Astrocyte (in vitro differentiated cells and primary cell): ENCODE measurements at places on chromosomes 7 and 10. TPM values are rescaled to one million over a fixed set of nuclear protein-coding genes. Genes with fewer than 3 reads are reported as not detected.

DNA sequence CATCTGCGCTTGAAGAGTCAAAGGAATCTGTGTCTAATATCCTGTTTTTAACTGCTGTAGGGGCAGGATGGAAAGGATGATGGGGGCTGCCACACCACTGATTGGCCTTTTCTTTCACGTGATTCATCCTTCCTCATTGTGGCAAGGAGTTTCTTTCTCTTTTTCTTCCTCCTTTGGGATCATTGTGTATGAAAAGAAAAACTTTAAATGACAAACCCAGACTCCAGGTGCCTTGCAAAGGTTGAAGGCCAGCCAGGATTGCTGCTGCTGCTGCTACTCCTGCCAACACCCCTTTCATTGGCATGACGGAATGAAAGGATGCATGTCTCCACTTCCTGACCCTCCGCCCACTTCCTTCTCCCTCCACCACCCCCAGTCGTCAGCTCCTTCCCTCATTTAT is 6.5 kb upstream of the OIT3 start:
- DNase-seq, result no peak

DNA sequence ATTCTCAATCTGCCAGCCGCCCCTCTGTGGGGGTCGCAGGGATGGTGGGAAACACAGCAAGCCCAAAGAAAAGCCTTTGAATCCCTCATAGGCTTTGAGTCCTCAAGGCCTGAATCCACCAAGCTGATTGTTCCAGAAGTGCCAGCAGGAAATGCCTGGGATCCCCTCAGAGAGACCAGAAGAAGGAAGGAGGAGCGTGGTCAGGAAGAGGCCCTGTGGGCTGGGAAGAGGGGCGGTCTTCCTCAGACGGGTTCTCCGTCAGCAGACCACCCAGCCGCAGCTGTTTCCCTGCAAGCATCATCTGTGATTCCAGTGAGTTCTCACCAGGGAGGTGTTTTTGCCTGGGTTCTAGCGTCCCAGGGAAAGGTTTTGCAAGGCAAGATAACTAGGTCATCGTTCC is 190.0 kb upstream of the KLF6 start:
- no peak for DNase-seq

ZNF804B gene
- not detected in 2 replicates for total RNA-seq

GRCh38 chr7:133829336-133829897 is 297.7 kb upstream of the LRGUK start:
- peak; percentile 80 for DNase-seq

DNA sequence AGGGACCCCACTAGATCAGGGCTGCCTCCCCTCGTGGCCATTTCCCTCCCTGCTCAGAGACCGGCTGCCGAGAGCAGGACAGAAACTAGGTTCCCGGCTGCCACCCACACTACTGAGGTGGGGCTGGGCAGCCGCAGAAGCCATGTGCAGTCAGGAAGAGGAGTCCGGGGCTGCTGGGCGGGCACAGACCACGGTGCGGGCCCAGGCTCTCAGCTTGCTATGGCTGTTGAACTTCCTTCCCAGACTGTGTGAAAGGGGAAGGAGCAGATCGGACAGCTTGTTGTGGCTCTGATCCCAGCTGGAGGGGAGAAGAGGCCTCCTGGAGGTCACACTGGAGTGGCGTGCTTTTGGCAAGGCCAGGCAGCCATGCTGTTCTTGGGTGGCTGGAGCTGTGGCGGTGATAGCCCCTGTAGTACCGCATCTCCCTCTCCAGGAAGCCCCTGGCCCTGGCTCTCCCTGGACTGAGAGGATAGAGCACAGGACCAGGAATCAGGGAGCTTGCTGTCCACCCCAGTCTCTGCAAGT is 56.8 kb downstream of the HK1 start:
- no peak for DNase-seq

- DNase-seq, result no peak
Observed at GRCh38 chr7:84801396-84801795, 385.5 kb downstream of the SEMA3D start.

CROT gene
- total RNA-seq, result 10.6 and 18.8 TPM in 2 replicates

DNA sequence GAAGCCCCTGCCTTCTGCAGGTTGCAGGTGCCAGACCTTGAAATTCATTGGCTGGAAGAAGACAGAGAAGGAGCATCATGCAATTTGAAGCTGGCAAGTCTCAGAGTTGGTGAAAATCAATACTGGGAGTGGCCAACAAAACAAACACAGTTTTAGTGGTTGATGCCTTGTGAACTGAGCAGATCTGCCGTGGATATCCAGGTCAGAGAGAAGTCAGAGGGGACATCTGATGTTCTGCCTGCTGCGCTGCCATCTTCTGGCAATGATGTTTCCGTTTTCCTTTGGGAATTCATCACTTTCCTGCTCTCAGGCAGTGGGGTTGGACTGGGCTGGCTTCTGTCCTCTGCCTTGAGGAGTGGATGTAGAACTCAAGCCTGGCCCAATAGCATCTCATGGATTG is 132.0 kb downstream of the RPS24 start:
- no peak for DNase-seq

DNA sequence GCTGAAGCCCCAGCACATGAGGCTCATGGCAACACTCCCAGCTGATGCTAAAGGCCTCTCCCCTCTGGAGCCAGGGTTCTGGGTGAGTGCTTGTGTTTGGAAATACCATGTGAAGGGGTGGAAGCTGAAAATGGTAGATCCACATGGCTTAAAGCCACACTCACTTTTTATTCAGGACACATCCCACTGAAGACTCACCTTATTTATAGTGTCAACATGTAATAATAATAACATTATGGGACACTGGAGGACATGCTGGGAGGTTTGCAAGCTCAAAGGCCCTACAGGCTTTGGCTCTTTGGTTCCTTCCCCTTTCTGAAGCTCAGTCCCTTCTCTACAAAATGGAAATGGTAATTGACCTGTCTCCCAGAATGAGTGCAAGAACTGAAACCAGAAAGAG is 318.0 kb downstream of the GRID1 start:
- DNase-seq, result no peak

GRCh38 chr7:15489861-15490260 is 72.0 kb downstream of the AGMO start:
- no peak for DNase-seq

DNA sequence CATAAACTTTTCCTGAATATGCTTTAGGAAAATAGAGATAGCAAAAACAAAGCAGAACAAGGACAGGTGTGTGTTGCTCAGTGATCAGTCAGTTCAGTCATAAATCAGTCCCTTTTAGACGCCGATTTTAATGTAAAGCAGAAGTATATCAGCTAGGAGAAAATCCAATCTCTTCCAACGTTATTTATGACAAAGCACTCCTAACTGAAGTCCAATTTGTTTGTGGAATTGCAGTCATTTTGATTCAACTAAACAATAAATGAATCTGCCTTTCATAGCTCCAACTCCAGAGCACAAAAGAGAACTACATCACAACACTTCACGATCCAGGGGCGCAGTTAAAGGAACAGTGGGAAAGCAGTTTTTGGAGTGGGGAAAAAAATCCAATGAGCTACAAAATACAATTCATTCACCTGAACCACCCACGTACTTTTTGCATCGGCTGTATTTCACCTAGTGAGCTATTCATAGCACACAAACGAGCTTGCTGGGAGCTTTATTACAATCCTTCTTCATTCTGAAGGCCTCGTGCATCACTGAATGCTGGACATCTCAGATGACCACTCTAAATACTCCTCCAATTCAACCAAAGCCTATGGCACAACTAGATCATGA is 151.3 kb downstream of the LRRN3 start:
- no peak for DNase-seq

DNA sequence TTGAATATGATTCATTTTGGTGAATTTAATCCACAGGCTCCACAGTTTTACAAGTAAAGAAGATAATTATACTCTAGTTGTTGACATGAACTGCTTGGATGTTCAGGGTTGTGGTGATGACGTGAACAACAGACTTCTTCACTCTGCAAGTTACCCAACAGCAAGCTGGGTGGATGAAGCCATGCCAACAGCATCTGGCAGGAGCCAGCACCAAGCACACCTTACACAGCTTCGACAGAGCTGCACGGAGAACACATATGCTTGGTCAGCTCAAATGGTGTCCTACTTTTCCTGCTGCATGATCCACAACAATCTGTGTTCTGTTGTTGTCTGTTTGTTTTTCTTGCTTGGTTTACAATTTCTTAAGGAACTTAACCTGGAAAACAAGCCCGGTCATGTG is 9.8 kb downstream of the NOD1 start:
- peak; percentile 20 for DNase-seq

DNA sequence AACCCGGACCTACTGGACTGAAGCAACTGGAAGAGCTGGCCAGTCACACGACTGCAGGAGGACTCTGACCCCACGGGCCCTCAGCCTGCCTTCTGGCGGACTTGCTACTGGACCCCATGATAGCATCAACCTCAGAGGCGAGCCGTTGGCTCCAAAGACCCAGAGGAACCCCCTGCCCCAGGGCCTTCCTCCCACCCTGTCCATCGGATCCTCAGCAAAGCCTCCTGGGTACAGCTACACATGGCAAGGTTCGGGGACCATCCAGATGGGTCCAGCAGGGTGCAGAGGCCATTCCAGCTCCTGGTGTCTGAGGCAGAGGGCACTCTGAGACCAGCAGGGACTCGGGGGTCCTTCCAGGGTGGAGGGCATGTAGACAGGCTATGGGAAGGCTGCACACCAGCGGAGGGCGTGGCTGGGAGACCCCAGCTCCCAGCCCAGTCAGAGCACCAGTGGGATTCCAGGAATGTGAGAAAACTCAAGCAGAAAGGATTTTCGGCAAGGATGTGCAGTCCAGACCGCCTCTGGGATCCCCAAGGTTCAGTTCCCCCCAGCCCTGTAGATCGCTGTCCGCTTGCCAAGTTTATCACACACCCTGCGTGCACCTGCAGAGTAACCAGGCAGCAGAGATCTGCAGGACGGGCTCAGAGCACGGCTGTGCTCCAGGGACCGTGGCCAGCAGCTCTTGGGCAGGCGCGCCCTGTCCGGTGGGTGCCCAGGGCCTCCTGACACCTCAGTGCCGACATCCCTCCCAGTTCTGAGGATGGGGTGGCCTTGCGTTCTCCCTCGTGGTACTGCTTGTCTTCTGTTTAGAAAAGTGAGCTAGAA is 89.8 kb upstream of the PPP2R2D start:
- no peak for DNase-seq

- no peak for DNase-seq
Observed at GRCh38 chr7:92944633-92945032, 108.3 kb upstream of the CDK6 start.

COL17A1 gene
- 2.6 and 10.1 TPM in 2 replicates for total RNA-seq

C10orf67 gene
- 0.27 and 0.46 TPM in 2 replicates for total RNA-seq

PRPS1L1 gene
- total RNA-seq, result not detected in 2 replicates

- DNase-seq, result no peak
Observed at GRCh38 chr7:30403477-30403876, 75.1 kb downstream of the NOD1 start.

FBXO24 gene
- 0.17 and 0.52 TPM in 2 replicates for total RNA-seq

WIPF3 gene
- total RNA-seq, result 0.87 and 1.0 TPM in 2 replicates

DNA sequence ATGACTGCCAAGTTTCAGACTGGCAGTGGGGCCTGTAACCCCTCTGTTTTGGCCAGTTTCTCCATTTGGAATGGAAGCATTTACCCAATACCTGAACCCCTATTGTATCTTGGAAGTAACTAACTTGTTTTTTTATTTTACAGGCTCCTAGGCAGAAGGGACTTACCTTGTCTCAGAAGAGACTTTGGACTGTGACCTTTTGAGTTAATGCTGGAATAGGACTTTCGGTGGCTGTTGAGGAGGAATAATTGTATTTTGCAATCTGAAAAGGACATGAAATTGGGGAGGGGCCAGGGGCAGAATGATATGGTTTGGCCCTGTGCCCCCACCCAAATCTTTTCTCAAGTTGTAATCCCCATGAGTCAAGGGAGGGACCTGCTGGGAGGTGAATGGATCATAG is 20.0 kb upstream of the MKLN1 start:
- no peak for DNase-seq

GRCh38 chr10:12484941-12485805 is 135.8 kb downstream of the CAMK1D start:
- DNase-seq, result no peak

GRCh38 chr7:106050002-106050745 is 61.9 kb downstream of the SYPL1 start:
- peak; percentile 31 for DNase-seq

CTAGE6 gene
- 0.18 TPM in 1 of 2 replicates, not detected in the other for total RNA-seq
